ENCODE measurements at places on chromosomes 1 and 21. TPM values are rescaled to one million over a fixed set of nuclear protein-coding genes. Genes with fewer than 3 reads are reported as not detected.

FHAD1 gene
- total RNA-seq: not detected

CBS gene
- total RNA-seq: 7.6 TPM

WDR26 gene
- 76.0 TPM for total RNA-seq

DNA sequence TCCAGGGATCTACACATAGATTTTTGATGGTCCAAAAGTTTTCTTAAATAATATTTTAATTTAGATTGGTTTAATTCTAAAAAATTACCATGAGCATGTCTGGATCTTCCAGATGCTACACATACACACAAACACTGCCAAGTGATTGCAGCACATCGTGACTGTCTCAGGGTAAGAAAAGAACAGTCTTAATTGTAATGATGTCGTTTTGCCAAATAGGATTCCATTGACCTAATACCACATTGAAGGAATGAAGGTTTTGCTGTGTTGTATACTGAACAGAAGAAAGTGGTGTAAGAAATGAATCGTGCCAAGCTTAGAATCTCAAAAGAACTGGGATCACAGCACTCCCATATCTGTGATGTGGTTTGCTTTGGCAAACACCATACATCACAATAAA, 633.3 kb upstream of the CAMK1G start:
- H3K36me3 ChIP-seq: no peaks in the 10 kb centered on the region
- no peaks in the 10 kb centered on the region for H3K27me3 ChIP-seq
- DNase-seq: no peak
- no peak overlapping the region for H3K4me3 ChIP-seq

GRCh38 chr1:97680894-97681293, 239.9 kb downstream of the DPYD start:
- H3K4me3 ChIP-seq: no peak overlapping the region
- H3K27me3 ChIP-seq: no peaks in the 10 kb centered on the region
- no peaks in the 10 kb centered on the region for H3K36me3 ChIP-seq
- no peaks in the 10 kb centered on the region for H3K4me1 ChIP-seq

DNA sequence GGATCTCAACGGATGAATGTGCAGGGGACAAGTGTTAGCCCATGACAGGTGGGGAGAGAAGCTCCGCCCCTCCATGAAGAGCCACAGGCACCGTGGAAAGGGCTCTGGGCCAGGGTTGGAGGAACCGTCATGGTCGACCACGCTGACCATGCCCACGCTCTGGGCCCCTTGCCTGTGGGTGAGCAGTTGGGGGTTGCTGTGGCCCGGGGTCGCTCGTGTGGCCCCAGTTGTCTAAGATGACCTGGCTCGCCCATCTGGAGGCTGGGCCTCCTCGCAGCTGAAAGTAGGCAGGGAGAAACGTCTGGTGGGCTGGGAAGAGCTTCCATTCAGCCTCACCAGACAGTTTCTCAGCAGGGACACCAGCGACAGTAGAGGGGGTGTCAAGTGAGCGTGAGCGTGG, 13.1 kb upstream of the UTS2 start:
- H3K27me3 ChIP-seq: no peaks in the 10 kb centered on the region
- H3K36me3 ChIP-seq: no peaks in the 10 kb centered on the region
- H3K4me3 ChIP-seq: no peak overlapping the region
- DNase-seq: no peak
- no peaks in the 10 kb centered on the region for H3K4me1 ChIP-seq
- no peak overlapping the region for H3K27ac ChIP-seq

- H3K27me3 ChIP-seq: no peaks in the 10 kb centered on the region
- no peaks in the 10 kb centered on the region for H3K36me3 ChIP-seq
Measured at GRCh38 chr1:108179018-108179417, 21.1 kb downstream of the SLC25A24 start.

DNA sequence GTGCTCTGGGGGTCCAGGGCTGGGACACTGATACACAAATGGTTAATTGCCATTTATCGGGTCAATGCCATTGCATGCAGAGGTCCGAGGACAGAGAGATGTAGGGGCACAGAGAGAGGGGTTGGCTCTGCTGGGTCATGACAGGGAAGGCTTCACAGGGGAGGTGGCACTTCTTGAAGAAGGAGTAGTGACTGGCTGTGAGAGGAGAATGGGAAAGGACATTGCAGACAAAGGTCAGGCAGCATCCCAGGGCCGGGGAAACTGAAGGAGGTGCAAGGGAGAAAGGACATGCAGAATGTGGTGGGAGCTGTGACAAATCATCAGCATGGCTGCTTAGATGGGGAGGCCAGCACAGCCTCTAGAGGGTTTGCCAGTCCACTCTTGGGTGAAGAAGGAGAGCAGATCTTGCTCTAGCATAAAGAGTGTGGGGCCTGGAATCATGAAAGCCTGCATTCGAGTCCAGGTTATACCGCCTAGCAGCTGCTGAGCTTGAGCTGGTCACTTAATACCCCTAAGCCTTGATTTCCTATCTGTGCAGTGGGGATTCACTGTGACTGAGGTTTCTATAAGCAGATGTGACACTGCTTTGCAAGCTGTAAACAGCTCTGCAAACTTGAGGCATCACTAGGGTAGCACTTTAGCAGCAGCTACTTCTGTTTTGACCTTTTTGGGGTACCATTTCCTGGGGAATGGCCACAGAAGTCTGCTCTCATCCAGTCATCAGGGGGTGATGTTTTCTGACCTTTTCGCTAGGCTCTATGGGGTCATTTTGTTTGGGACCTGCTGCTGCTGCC, 59.2 kb upstream of the EPS8L3 start:
- H3K4me3 ChIP-seq: no peak overlapping the region
- no peaks in the 10 kb centered on the region for H3K4me1 ChIP-seq
- H3K27me3 ChIP-seq: no peaks in the 10 kb centered on the region
- H3K36me3 ChIP-seq: no peaks in the 10 kb centered on the region
- no peak for DNase-seq

GRCh38 chr1:43779266-43779665, 71.9 kb downstream of the ST3GAL3 start:
- H3K27me3 ChIP-seq: no peaks in the 10 kb centered on the region
- DNase-seq: no peak
- H3K27ac ChIP-seq: no peak overlapping the region
- no peaks in the 10 kb centered on the region for H3K4me1 ChIP-seq
- H3K36me3 ChIP-seq: no peaks in the 10 kb centered on the region

DNA sequence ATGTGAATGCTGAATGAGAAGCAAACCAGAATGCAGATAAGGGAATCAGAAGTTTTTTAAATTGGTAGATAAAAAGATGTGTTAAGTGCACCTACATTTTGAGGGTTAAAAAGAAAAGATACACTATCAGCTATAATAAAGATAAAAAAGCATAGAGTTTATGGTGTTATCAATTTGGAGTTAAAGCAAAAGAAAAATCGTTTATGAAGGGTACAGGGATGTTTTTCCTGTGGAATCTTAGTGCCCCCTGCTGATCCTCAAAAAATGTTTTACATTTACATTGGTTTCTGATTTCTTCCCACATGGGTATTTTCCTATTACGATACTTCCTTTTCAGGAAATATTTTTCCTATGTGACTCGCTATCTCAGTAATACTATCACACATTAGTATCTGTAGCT, 293.5 kb downstream of the MRPL39 start:
- H3K27me3 ChIP-seq: no peaks in the 10 kb centered on the region
- H3K4me1 ChIP-seq: no peaks in the 10 kb centered on the region
- no peak for DNase-seq
- H3K36me3 ChIP-seq: peaks cover 3% of the 10 kb centered on the region

DNA sequence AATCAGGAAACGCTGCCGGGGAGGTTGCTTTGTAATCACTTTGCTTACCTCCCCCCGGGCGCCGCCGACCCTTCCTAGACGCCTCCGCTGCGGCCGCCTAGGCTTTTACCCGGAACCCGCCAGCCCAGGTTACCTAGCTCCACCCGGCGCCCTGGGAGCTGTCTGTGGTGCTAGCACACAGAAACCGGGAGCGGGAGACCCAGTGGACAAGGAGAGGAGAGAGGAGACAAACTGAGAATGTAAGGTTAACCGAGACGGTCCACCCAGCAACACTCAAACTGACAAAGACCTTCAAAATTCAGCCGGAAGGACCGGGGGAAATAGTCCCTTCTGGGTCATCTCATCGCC, 9.8 kb downstream of the BARHL2 start:
- DNase-seq: no peak
- H3K27me3 ChIP-seq: peaks cover 67% of the 10 kb centered on the region
- H3K4me3 ChIP-seq: no peak overlapping the region

DNA sequence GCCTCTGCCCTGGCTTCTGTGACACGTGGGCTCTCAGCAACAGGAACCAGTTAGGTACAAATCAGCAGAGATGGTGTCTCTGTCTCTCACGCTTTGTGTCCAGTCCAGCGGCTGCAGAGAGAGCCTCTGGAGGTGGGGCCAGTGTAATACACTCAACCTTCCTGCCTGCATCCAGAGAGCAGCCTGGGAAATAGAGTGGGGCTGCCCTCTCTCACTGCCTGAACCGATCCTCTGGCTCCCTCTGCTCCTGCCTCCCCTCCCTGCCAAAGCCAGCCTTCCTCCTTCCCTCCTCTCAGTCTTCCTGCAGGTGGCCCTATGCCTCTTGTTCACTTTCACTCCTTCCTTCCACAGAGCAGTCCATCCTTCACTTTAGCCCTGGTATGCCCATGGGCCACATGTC, at the start of gene ZNF648:
Gene ZNF648 (minus strand): TSS at position 119 of the 400 bp plus-strand sequence. CDS start 3,702 bp downstream, outside the sequence.
- DNase-seq: no peak
- no peak within 1 kb of the TSS for H3K4me3 ChIP-seq
- no peak within 1 kb of the TSS for H3K27ac ChIP-seq
- H3K36me3 ChIP-seq: no peaks in the 10 kb centered on the region
- H3K27me3 ChIP-seq: no peaks in the 10 kb centered on the region

MARK1 gene
- total RNA-seq: 8.6 TPM

A3GALT2 gene
- not detected for total RNA-seq

DNA sequence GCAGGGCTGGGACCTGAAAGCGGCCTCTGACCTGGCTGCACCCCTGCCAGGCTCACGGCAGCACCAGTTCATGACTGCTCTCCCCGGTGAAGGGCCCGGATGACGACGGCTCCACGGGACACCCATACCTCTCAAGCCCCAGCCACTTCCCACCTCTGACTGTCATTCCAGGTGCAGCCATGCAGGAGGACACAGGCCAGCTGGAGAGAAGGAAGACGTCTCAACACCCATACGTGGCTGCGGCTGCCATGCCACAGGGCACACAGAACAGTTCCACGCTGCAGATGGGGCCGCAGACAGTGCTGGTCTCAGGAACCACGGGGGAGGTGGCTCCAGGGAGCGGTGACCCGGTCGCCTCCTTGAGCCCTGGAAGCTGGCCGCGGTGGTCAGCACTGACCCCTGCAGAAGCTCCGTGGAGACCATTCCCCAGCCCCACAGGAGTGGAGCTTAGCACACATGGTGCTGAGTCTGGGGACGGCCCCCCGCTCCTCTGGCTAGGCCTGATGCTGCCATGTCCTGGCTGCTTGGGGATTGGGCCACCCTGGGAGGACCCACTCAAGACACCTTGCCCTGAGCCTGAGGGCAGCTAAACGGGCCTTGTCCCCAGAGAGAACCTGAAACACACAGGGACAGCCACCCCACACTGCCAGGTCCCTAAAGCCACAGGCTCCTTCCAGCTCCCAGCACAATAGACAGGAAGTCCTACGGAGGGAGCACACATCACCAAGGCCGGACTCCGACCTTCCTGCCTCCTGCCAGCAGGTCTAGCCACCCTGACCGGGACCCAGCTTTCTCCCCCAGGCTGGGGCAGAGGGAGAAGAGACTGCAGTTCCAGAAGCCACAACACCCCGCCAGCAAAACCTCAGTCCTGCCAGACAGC, 8.6 kb downstream of the WNT9A start:
- H3K4me1 ChIP-seq: no peaks in the 10 kb centered on the region
- no peak for DNase-seq
- no peaks in the 10 kb centered on the region for H3K27me3 ChIP-seq
- no peak overlapping the region for H3K4me3 ChIP-seq
- H3K27ac ChIP-seq: no peak overlapping the region

- no peaks in the 10 kb centered on the region for H3K4me1 ChIP-seq
- no peak overlapping the region for H3K27ac ChIP-seq
- no peak overlapping the region for H3K4me3 ChIP-seq
- H3K36me3 ChIP-seq: no peaks in the 10 kb centered on the region
- no peaks in the 10 kb centered on the region for H3K27me3 ChIP-seq
Measured at GRCh38 chr1:48448932-48449331, 23.1 kb downstream of the SPATA6 start.

DNA sequence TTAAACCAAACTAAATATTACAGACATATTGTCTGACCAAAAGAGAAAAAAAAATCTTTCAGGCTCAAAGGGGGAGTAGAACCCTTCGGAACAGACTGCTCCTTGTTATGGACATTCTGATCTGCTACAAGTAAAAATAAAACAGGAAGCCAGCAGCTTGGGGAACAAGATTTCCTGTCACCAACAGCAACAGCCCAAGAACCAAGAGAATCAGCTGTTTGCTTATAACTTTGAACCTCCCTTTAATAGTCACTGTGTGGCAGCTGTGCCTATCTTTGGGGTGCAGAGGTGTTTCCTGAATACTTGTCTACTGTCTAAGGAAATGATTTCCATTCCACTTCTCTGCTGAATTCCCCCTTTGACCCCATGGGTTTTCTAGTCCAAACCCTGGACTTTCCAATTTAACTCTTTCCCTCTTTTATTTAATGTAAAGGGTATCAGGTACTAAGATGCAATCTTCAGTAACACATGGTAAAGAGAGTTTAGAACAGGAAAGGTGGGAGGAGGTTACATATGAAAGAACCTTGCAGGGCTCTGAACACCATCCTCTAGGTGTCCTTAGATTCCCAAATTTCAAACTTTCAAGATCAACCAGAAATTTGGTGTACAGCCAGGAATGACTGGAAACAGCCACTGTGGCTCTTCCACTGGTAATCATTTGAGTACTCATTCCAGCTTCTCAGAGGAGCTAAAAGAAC, 38.6 kb downstream of the GPR3 start:
- H3K4me1 ChIP-seq: peaks cover 6% of the 10 kb centered on the region
- H3K4me3 ChIP-seq: no peak overlapping the region
- no peaks in the 10 kb centered on the region for H3K27me3 ChIP-seq
- H3K27ac ChIP-seq: peak overlapping the region; percentile 80
- no peaks in the 10 kb centered on the region for H3K36me3 ChIP-seq

DNA sequence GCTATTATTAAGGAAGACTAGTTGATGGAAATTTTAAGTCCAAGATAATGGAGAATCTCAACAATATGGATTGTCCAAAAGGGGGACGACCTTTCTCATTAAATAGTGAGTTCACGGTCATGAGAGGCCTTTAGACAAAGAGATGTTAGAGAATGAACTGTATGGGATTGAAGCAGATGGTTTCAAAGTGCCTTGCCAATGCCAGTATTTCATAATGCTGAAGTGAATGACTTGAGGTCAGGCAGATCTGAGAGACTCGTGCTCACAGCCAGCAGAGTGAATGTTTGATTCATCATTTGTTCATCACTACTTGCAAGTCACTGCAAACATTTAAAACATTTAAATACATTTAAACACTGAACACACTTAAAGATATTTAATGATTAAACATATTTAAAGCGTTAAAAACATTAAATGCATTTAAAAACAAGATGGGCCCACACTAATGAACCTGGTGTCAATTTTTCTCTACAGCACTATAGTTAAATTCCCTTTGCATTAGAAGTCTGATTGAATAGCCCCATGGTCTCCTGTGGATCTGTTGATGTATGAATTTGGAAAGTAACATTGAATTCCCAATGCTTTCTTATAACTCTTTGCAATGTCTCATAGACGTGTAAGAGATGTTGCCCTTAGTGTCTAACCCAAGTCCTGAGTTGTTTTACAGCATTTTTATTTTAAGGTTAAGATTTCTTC, 80.7 kb downstream of the TGFB2 start:
- no peak overlapping the region for H3K4me3 ChIP-seq
- H3K27ac ChIP-seq: no peak overlapping the region
- no peaks in the 10 kb centered on the region for H3K27me3 ChIP-seq
- no peaks in the 10 kb centered on the region for H3K36me3 ChIP-seq
- no peak for DNase-seq
